ENCODE measurements at places on chromosomes 12 and 14.

DNA sequence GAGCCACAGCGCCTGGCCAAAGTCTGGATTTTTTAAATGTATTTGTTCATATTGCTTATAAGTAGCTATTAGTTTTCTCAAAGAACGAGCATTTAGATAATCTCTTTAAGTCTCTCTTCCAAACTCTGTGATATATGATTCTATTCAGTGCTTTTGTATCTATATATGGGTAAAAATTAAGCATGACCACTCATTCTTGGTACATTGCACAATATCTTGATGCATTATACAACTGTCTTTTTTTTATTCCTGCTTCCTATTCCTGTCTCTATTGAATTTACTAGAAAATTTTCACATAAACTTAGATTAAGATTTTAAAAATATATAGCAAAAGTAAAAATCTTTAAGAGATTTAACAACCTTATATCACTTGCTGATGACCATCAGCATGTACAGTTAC is 29.1 kb downstream of the SOCS2 start:
- DNase-seq: no peak

- no peak for DNase-seq
Observed at GRCh38 chr14:84253326-84253725, 1276.6 kb upstream of the FLRT2 start.

DNA sequence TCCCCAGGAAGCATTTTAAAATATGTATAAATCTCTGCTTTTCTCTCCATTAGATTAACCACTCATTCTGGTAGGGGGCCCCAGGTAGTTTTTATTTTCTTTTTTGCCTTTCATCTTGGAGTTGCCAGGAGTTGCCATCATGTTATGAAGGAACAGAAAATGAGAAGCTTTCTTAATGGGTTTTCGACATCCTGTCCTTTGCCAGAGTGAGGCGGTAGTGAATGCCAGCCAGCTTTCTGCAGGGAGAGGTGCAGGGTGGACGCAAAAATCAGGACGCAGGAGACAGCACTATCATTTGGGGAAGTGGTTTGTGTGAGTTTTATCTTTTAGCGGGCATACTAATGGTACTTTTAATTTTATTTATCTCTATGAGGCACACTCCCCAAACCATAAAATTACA is 1.7 kb downstream of the RASSF8 start:
- DNase-seq: peak; percentile 39

- DNase-seq: peak; percentile 88
Observed at GRCh38 chr12:123250471-123251383, 17.5 kb downstream of the MTRFR start.

- DNase-seq: no peak
Observed at GRCh38 chr14:35078082-35078481, 32.0 kb downstream of the FAM177A1 start.

DNA sequence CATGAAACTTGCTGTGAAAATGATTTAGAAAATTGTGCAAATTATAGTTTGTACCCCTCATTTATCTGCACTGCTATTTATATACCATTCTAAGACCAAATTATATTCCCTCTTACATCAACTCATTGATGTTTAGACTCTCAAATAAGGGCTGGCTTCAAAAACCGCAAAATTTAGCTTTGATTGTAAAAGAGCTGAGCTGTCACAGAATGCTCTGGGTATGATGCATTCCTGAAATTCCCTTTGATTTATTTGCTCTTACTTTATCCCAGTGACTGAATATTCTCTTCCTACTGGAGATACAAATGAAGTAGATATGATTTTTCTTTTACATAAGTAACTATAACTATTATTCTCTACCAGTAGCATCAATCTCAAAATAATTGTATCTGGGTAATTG is 78.0 kb upstream of the TMTC2 start:
- peak; percentile 59 for DNase-seq

DNA sequence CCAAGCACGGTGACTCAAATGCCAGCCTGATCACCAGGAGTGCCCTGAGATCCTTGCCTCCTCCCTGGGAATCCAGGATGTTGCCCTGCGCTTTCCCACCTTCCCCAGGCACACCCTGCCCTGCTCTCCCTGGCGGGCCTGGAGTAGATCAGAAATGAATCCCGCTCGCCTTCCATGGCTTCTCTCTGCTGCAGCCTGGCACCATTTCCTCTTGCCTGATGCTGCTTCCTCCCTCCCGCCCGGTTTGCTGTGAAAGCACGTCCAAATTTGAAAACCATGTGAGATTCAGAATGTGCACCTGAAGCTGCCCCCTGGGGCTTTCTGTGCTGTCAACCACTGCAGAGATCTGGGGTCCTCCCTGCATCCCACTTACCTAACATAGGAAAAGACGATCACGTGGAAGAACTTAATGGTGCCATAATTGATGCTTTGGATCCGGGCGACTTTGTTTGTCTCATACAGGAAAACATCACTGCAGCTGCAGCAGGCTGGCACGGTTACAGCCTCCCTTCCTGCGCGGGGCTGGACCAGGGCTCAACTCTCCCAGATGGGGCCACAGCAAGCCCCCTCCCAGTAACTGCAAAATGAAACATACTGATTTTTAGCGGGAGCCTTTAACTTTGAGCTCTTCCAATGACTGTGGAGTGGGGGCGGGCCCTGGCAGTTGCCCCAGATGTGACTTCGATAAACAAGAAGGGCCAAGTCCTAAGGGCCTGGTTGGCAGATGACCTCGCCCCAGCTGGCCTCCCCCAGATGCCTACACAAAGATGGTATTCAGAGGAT is 24.9 kb upstream of the C12orf76 start:
- no peak for DNase-seq

DNA sequence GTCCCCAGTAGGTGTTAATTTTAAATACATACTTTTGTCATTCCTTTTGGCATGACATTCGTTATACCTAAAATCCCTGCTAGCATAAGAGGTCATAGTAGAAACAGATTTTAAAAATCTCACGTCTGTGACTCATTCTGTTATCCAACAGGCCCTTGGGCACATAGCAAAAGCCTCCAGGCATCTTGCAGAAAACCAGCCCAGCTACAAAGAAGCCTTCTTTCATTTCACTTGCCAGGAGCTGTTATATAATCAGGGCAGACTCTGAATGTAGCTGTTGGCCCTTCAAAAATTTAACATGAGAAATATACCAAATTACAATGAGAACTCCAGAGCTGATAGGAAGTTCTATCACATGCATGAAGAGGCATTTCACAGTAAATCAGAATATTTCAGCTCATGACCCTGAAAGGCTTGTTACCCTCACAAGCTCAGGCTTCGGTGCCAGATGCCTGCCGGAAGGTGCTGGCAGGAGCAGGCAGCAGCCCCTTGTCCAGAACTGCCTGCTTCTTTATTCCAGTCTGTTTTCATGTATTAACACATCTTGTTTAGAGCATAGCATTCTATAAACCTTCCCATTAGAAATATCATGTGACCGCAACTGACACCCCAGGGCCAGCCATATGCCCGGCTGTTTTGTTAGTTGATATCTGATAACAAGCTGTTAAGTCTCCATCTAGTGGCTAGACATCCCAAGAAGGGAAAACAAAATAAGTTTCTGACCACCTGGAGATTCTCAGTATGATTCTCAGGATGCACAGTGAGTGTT is 17.8 kb downstream of the E2F7 start:
- DNase-seq: no peak

- DNase-seq: no peak
Observed at GRCh38 chr14:45261209-45261608, 8.2 kb upstream of the MIS18BP1 start.
